Bronchial smooth muscle cell (primary cell): ENCODE measurements at places on chromosomes 5 and 9. TPM values are rescaled to one million over a fixed set of nuclear protein-coding genes. Genes with fewer than 3 reads are reported as not detected.

Gene STKLD1
- total RNA-seq = 0.69 and 0.95 TPM in 2 replicates

Gene ENHO
- total RNA-seq = 0.16 and 0.26 TPM in 2 replicates

Gene C9orf50
- under 0.01 TPM in 2 replicates for total RNA-seq

Gene PCDHB6
- 0.16 and 0.17 TPM in 2 replicates for total RNA-seq
